Cardiac septum (tissue), 1 donor: ENCODE measurements at places on chromosomes 6 and 20.

- DNase-seq: no peak
These were observed 23.0 kb downstream of the BCKDHB start for GRCh38 chr6:80129485-80129884.

DNA sequence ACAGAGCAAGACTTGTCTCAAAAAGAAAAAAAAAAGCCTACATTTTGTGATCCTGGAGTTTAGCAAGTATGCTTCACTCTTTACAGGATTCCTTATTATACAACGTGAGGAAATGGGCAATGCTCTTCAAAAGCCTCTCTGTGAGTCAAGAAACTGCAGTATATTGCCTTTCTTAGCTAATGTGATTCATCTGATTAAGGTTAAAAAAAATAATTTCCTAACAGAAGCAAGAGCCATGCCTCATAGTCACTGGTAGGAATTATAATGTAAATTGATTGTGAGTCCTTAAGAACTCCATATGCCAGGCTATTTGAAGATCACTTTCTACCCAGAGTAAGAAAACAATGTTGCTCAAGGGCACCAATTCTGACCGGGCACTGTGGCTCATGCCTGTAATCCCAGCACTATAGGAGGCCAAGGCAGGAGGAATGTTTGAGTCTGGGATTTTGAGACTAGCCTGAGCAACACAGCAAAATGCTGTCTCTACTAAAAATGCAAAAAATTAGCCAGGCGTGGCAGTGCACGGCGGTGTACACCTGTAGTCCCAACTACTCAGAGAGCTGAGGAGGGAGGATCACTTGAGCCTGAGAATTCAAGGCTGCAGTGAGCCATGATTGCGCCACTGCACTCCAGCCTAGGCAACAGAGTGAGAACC, 43.3 kb downstream of the SLC26A8 start:
- no peak for DNase-seq

GRCh38 chr6:129966125-129966524, 52.3 kb upstream of the L3MBTL3 start:
- no peak for DNase-seq

DNA sequence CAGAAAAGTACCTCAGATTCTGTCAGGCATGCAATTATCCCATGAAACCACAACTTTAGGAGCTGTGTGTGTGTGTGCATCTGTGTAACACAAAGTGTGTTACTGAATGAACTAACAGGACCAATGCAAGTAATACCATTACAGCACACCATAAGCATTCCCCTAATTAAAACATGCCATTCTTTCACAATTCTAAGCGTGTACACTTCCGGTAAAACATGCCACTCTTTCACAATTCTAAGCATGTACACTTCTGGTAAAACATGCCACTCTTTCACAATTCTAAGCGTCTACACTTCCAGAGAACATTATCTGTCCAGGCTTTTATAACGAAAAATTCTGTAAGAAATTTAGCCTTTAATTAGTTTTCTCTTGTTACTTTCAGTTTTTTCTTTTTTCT, 238.2 kb downstream of the GMDS start:
- DNase-seq: no peak

- DNase-seq: no peak
These were observed 3.1 kb upstream of the TENT5A start for GRCh38 chr6:81755551-81755950.

- DNase-seq: peak; percentile 87
These were observed 37.6 kb downstream of the NRN1 start for GRCh38 chr6:5968817-5969734.

- DNase-seq: no peak
These were observed 50.9 kb downstream of the SNRNP48 start for GRCh38 chr6:7640607-7641577.

DNA sequence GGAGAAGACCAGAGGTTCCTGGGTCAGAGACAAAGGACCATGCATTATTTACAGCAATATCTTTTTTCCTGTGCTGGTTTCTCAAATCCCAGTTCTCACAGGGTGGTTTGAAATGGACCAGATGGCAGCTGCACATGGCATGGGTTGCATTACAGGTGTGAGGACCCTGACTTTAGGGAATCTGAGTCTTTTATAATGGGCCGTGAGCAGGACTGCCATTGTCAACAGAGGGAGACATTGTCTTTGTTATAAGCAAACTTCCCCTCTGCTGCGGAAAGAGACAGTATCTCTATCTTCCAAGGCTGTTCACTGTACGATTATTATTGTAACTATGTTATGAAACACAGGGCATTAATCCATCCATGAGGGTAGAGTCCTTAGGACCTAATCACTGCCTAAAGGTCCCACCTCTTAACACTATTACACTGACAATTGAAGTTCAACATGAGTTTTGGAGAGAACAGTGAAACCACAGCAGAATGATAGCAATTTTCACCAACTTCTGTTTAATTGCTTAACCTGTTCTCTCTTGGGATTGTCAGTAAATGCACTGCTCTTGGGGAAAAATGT, 156.1 kb upstream of the AGPAT4 start:
- no peak for DNase-seq

DNA sequence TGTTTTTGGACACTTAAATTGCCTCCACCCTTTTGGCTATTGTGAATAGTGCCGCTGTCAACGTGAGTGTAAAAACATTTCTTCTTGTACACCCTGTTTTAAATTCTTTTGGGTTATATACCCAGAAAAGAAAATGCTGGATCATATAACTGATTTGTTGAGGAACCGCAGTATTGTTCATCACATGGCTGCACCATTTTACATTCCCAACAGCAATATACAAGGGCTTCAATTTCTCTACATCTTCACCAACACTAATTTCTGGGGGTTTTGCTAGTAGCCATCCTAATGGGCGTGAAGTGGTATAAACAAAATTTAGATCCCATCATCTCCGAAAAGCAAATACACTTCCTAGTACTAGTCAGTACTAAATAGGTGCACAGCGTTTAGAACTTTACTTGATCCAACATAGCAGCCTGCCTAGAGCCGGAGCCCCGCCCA, 579 bp upstream of the BPHL start:
- no peak for DNase-seq

GRCh38 chr6:65546894-65547293, 160.1 kb downstream of the EYS start:
- DNase-seq: no peak

DNA sequence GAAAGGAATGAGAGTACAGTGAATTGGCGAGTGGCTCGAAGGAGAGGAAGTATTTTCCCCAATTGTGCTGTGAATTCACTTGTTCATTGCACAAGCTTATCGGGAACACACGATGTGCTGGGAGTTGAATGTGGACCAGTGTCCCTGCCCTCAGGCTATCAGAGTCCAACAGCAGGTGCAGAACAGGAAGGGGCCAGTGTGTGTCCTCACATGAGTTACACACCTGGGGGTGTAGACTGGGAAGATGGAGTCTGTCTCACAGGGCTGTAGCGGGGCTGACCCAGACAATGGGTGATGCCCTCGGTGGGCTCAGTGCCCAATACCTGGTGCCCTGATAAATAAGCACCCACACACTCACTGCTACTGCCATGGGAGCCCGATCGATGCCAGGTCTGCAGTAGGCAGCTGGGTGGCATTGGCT, 14.4 kb downstream of the DUSP22 start:
- peak; percentile 76 for DNase-seq

DNA sequence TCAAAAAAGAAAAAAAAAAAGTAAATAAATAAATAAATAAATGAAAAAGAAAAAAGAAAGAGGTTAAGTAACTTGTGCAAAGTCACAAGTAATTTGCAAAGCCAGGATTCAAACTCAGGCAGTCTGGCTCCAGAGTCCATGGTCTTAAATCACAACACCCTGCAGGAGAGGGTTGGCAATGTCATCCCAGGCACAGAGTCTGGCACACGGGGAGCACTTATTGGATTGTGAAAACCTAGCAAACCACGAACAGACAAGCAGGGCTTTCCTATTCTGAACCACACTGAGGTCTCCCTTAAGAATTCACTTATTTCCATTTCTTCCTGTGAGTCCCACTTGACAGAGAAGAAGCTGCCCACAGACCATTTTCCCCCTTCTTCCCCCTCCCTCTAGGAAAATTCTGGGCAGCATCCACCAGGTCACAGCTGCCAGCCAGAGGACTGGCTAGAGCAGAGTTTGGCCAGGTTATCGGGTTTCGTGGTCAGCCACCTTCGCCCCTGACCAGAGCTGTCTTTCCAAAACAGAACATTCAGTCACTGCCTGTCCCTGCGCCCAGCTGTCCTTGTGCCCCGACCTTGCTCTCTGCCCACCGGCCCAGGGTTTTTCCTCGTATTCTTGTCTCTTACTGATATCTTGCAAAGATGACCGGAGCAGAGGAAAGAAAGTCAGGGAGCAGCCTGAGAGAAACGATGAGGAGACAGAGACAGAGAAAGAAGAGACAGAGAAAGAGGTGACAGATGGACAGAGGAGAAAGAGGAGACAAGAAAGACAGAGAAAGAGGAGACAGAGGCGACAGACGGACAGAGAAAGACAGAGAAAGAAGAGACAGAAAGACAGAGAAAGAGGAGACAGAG, 106.4 kb upstream of the PTPN1 start:
- no peak for DNase-seq

- no peak for DNase-seq
These were observed 13.4 kb downstream of the OR2B6 start for GRCh38 chr6:27970444-27970843.

GRCh38 chr20:50797142-50797541, 2.3 kb downstream of the BCAS4 start:
- DNase-seq: no peak

DNA sequence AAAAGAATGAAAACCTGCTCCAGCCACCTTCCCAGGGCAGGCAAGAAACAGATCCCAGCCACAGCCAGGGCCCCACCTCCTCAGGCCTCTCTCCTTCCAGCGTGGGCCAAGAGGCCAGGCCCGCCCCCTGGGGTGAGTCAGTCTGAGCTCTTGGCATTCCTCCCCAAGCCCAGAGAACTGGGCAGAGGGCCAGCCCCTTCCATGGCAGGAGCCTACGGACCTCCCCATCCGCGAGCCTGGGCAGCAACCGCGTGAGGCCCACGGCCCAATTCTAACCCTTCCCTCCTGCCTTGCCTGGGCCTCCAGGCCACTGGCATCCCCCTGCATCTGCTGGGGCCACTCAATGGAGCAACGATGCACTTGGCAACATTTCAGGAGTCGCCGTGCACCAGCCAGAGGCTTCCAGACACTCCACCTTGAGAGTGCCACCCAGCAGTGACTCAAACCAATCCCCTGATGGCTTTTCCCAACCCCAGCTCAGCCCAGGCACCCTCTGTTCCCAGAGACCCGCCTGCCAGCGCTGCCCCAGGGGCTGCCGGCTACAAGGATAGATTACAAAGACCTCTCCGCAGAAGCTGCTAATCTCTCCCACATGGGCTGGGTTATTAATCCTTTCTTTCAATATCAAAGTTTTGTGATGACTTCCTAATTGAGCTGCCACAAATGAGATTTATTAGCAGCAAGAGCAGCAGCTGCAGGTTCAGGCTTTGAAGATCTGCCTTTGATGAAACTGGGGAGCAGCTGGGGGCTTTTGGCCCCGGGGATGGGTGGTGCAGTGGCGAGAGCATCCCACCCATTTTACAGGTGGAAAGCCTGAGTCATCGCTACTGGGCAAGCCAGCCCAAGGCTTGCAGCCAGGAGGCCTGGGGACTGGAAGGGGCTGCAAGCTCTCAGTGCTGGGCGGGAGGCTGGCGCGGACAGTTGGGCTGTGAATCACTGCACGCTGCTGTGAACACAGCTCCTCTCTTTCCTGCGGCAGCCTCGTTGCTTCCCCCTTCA, 85.7 kb downstream of the NFATC2 start:
- DNase-seq: peak; percentile 96

DNA sequence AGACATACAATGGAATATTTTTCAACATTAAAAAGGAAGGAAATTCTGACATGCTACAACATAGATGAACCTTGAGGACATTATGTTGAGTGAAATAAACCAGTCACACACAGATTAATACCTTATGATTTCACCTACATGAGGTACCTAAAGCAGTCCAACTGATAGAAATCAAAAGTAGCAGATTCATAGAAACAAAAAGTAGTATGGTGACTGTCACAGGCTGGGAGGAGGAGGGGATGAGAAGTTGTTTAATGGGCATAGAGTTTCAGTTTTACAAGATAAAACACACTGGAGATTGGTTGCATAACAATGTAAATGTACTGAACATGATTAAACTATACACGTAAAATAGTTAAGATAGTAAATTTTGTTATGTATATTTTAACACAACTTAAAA, 48.5 kb upstream of the OLIG3 start:
- DNase-seq: no peak

GRCh38 chr6:2378891-2379652, 133.7 kb upstream of the GMDS start:
- DNase-seq: no peak

GRCh38 chr6:146515212-146515611, 28.4 kb upstream of the RAB32 start:
- no peak for DNase-seq

DNA sequence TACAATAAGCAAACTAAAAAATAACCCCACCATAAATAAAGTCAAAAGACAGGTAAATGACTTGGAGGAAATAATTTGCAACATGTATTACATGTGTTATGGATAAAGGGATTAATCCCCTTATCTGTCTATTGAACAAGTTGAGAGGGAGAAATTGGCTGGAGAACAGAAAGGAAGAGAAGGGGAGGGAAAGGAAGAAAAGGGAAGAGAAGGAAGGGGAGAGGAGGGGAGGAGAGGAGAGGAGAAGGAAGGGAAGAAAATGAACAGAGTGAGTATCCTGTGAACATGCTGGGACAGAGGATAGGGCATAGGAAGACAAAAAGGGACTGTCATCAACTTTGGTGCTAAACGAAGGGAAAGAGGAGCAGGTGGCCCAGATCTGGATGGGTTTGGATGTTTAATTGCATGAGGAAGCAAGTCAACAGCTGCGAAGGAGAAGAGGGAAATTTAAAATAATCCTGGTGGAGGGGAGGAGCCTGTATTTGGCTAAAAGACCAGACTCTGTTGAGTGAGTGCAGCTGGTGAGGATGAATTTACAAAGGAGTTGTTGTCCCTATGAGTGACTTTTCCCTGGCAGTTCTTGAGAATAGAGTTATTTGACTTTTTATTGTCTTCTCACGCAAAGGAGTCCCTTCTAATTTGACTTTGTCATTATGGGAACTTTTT, 14.2 kb upstream of the SHLD1 start:
- DNase-seq: no peak

- no peak for DNase-seq
These were observed 25.3 kb upstream of the KIAA1586 start for GRCh38 chr6:57021086-57021720.

DNA sequence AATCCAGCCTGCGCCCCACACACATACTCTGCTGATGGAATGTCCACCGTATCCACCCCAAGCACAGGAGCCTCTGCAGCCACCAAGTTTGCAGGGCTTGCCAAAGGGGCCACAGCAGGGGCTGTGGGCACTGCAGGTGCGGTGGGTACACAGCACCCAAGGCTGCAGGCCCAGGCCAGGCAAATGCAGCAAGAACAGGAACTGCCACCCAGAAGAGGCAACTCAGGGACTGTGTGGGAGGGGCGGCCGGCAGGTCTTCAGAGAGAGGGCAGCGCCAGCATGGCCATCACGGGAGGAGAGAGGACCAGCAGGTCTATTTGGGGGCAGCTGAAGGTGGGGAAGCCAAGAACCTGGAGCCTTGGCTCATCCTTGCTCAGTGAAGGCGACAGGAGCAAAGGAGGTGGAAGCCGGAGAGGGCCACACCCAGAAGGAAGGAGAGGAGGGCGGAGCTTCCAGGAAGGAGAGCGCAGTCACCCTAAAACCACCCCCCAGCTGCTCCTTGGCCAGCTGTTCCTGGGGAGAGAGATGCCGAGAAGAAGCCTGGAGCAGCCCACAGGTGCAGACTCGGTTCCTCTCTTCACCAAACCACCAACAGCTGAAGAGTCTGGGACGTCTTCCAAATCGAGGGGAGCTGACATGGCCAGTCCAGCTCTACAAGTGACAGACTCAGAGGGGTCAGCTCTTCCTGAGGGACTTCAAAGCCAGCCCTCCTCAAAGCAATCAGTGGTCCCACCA, 265.1 kb upstream of the CDYL start:
- DNase-seq: no peak
